ENCODE measurements at places on chromosomes 2 and 18.
A peak's percentile ranks its signal among the peaks of the same experiment; 100 is the strongest.

- DNase-seq, result no peak
These were observed 1910.7 kb upstream of the LRRTM1 start for GRCh38 chr2:82215212-82215611.

DNA sequence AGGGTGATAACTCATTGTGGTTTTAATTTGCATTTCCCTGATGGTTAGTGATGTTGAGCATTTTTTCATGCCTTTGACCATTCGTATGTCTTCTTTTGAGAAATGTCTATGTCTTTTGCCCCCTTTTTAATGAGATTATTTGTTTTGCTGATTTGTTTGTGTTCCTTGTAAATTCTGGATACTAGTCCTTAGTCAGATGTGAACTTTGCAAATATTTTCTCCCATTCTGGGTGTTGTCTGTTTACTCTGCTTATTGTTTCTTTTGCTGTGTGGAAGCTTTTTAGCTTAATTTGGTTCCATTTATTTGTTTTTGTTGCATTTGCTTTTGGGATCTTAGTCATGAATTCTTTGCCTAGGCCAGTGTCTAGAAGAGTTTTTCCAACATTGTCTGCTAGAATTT, 192.0 kb downstream of the PARD3B start:
- no peak for DNase-seq

GRCh38 chr2:28730641-28731146, 20.9 kb upstream of the PPP1CB start:
- DNase-seq, result no peak

DNA sequence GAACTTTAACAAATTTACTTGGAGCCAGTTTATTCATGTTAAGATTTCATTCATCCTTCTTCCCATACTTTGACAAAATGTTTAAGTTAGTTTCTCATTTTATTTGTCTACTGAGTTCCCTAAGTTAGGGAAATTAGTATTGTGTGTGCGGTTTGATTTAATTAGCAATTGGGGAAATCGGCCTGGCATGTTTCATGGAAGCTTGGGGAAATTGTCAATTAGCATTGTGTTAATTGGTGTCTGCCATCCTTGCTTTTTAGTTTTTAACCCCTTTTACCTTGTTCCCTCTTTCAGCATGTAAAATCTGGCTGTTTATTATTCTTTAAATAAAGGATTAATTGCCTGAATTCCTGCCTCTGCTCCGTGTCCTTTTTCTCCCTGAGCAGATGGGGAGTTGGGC, 279.6 kb downstream of the BCL11A start:
- no peak for DNase-seq

DNA sequence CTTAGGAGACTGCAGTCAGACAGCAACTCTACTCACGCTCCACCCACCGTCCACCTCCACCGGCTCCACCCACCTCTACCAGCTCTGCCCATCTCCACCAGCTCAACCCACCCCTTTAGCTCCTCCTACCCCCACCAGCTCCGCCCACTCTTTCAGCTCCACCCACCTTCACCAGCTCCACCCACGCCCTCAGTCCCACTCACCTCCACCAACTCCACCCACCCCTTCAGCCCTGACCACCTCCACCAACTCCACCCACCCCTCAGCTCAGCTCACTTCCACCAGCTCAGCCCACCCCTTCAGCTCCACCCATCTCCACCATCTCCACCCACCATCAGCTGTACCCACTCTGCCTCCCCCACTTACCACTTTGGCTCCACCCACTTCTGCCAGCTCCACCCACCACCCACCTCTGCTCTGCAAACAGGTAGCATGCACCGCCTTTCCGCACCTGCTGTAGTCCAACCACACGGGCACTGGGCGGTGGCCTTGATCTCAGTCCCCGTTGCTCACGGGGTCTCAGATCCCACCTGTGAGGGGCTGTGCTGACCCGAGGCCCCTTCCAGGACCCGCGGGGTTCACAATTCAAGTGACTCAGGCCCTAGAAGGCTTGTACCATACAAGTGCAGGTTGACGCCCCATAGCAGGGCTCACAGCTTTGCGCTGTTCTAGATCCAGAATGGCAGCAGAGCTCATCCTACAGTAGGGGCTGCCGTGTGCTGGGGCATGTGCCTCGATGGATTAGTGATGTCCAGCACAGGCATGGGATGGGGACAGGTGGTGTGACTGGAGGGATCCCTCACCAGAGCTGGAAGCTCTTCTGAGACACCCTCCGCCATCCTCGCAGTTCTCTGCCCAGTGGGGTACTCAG, 77.2 kb upstream of the OTOS start:
- DNase-seq, result no peak

- DNase-seq, result no peak
These were observed 89.0 kb downstream of the MARCHF4 start for GRCh38 chr2:216283038-216283900.

GRCh38 chr2:96734880-96735583, 4.8 kb downstream of the LMAN2L start:
- no peak for DNase-seq

DNA sequence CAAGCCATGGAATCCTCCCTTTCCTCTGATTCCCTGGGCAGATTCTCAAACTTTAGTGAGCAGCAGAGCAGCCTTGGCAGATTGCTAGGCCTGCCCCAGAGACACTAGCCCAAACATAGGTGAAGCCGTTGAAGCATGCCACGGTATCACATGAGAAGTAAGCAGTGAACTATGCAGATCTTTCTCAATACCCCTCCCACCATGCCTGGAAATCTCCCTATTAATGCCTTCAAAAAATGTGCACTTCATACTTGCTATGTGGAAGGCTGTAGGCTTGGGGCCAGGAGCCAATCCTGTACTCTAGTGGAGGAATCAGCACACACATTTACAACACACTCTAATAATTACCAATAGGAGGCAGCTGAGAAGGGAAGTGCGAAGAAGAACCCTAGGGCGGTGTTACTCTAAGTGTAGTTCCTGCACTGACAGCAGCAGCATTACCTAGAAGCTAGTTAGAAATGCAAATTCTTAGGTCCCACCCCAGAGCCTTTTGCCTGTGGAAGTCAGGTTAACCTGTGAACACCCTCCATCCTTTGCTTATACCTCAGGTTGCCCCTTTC, 305.1 kb upstream of the SPRED2 start:
- DNase-seq, result peak; percentile 8

DNA sequence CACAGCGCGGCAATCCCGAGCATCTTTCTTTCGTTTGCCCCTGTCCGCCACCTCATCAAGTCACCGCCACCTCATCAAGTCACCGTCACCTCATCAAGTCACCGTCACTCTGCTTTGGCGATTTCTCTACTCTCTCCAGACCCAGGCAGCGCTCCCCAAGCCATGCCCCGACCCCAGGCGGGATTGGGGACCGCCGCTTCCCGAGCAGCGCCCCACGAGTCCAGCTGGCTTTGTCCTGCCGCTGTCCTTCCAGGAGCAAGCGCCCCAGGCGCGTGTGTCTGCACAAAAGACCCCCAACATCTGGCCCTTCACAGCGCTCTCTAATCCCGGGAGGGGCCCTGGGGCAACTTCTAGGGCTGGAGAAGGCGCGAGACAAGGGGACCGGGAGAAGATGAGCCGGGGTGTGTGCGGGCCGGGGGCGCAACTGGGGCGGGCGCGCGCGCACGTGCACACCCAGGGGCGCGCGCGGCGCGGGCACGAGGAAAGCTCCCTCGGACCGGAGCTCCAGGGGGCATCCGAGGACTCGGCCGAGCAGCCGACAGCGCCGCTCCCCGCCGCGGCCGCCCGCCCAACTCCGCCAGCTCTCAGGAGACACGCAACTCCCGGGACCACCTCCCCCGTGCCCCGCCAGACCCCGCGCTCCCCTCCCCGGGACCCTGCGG, 633 bp upstream of the RNF152 start:
- DNase-seq, result peak; percentile 35

GRCh38 chr2:189639007-189639609, 22.2 kb upstream of the ASNSD1 start:
- no peak for DNase-seq

DNA sequence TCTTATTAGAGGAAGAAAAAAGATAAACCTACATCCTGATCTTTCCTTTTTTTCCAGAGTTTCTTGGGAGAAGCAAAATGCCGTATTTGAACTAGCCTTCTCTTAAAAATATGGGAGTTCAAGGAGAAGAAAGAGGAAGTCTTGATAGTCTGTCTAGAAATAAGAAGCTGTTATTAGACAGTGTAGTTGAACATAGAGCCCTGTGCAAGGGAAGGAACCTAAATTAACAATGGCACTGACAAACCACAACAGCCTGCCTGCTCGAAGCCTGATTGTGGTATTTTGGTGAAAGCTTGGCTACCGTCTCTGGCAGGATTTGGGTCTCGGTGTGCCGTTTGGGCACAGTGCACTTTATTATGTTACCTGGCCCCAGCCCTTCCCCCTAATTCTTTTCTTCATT, 17.1 kb downstream of the SMARCAL1 start:
- DNase-seq, result no peak

DNA sequence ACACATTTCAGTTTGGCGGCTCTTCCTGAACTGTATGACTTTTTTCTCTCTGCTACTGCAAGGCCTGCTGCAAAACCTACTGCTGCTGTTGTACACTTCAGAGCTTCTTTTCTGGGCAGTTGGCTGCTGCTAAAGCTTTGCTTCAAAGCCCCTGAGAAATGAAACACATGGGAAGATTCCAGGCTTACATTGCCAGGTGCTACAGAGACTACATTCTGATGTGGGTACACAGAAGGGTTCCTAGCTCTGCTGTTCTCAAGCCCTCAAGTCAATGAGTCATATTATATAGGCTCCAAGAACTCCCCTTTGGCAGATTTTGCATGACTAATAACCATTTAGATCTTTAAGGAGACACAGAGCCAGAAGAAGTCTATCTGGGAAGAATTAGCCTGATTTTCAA, 12.9 kb upstream of the PGAP1 start:
- peak; percentile 15 for DNase-seq

GRCh38 chr2:2580341-2580740, 249.3 kb upstream of the MYT1L start:
- DNase-seq, result no peak

DNA sequence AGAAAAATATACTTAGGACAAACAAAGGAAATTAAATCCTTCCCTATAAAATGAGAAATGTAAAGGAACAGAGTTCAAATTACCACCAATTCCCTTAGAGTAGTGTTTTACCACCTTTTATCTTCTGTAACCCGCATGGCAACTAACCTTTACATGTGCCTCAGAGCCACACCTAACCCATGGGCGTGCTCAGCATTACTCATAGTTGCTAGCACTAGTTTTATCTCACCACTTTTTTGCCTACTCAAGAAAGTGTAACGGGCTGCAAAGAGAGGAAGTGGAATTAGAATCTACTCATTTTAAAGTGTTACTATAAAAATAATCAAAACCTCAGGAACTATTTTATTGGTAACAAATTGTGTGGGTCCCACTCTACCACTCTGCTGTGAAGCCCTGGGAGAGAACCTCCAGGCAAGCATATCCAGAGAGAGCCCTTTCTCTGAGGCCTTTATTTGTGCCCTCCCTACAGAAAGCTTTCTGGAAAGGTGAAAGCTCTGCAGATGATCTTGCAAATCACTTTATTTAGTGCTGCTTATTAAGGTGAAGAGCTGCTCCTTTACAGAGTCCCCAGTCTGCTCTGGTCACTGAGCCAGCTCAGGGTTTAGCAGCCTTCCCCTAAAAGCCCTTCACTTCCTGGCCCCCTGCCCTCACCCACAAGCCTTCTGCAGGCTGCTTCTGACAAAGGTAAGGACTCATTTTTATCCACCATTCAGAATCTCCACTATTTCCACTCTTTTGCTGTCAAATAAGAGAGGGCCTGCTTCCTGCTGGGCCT, 98.8 kb downstream of the TRABD2A start:
- peak; percentile 48 for DNase-seq

- DNase-seq, result peak; percentile 20
These were observed 686.7 kb downstream of the TMEM182 start for GRCh38 chr2:103448495-103448894.

- no peak for DNase-seq
These were observed 192.9 kb downstream of the HAUS1 start for GRCh38 chr18:46297124-46297523.

- DNase-seq, result peak; percentile 32
These were observed 39.0 kb upstream of the STRN start for GRCh38 chr2:37005118-37005868.

- DNase-seq, result no peak
These were observed 890.3 kb upstream of the ACVR2A start for GRCh38 chr2:146954544-146954943.

DNA sequence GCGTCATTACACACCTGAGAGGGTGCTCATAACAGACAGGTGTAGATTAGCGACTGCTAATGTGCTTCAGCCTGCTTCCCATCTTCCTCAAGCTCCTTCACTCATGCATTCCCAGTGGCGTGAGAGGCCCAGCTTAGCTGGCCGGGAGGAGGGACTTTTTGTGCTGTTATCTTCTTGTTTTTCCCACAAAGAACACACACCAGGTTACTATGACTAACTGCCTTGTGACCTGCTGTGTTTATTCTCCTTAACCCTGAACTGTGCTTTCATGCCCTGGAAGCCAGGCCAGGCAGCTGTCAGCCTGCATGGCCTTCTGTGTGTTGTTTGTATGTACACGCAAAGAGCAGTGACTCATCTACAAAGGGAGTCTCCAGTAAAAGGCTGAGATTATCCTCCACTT, 143.8 kb downstream of the PIEZO2 start:
- peak; percentile 38 for DNase-seq

DNA sequence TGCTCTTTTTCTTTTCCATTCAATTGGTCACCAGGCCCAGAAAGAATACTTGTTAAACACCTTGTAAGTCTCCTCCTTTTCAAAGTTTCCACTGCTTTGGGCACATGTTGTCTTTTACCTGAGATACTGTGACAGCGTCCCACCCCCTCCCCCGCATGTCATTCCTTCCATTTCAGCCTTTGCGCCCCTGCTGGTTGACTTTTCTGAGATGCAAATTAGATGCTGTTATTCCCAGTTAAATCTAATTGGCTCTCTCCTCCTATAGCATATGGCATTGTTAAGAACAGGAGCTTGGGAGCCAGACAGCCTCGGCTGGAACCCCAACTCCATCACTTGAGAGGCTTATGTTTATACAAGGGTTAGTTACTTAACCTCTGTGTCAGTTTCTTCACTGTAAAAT, 80.3 kb upstream of the GAREM1 start:
- DNase-seq, result no peak

DNA sequence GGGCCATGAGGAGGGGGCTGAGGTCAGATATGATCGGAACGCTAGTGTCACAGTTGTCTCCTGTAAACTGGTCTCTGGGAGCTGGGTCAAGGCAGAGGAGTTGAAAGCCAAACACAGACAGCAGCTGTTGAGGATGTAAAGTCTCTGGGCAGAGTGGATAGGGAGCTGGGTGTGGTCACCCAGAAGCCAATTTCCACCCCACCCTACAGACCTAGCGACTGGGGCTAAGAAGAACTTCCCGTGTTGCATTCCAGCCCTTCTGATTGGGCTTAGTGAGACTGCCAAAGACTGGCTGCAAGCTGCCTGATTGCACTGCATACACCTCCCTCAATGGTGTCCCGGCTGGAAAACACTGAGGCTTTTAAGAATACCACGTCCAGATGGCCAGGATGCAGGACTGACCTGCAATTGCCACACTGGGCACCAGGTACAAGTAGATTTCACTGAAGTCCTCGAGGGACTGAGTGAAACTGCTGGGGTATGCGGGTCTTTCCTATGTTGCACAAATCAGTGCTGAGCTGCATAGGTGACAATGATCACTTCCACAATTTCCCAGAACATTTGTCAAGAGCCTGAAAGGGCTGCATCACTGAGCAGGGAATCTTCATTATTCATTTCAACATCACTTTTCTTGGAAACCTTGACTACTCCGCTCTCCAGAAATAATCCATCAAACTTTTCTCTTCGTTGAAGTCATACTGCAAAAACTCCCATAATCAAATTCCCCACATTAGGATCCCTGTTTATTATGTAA, 43.1 kb upstream of the EML4 start:
- DNase-seq, result no peak

Measured in kidney tubule cell (primary cell).